NCI-H1048 (cell line): ENCODE measurements at places on chromosomes 6 and 20.
A peak's percentile ranks its signal among the peaks of the same experiment; 100 is the strongest.

DNA sequence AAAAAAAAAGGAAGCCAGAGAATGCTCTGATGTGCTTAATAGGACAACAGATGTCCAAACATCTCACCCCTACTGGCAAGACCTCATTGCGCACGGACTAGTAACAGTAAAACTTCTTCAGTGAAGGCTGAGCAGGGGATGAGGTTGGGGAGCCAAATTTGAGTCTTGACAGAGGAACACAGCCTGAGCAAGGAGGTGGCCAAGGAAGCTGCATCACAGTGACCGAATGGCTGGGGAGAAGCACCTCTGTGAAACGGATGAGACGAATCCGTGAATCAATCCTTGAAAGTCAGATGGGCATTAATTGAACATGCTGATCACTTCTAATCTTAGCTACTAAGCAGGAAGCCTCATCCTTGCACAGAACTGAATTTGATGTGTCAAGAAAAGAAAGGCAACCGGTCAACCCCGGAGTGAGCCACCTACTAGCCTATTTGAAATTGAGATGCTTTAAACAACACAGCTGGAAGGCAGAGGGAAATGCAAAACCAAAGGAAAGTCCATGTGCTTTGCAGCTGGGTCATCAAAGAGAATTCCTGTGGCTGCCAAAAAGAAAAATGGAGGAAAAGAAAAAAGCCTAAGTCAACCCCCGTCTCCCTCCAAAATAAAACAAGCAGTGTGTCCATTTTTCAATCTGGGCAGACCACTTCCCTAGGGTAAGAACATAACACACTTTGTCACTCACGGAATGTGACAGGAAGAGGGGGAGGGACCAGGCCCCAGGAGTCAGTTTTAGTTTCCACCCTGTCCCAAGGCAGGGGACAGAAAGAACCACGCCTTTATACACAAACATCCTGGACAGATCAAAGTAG, 29.5 kb downstream of the PXDC1 start:
- no peak for DNase-seq

DNA sequence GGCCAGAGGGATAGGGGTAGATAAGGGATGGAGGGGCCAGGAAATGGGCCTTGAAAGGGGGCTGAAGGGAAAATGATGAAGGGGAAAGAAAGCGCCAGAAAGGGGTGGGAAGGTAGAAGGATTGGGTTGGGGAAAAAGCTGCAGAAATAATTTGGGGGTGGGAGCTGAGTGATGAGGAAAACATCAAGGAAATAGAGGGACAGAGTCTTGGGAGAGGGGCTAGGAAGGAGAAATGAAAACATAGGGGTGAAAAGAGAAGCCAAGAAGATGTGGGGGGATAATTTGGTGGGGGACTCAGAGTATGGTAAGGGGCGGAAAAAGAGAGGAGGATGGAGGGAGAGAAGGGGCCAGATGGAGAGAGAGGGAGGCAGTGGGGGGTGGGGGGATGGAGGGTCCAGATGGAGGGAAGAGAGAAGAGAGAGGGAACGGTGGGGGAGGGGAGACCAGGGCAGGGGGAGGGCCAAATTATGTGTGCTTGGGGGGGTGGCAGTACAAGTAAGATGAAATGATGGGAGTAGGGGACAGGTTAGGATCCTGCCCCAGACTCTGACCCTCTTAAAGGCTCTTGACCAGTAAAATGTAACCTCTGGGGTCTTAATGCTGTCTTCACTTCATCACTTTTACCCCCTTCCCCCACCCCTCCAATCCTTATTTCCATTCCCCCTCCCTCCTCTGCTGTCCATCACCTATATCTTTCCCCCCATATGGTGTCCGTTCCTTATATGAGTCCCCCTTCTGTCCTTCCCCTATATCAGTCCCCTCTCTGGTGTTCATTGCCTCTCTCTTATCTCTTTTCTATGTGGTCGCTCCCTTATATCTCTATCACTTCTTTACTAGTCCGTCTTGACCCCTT, 852 bp downstream of the SYNGAP1 start:
- no peak for DNase-seq

DNA sequence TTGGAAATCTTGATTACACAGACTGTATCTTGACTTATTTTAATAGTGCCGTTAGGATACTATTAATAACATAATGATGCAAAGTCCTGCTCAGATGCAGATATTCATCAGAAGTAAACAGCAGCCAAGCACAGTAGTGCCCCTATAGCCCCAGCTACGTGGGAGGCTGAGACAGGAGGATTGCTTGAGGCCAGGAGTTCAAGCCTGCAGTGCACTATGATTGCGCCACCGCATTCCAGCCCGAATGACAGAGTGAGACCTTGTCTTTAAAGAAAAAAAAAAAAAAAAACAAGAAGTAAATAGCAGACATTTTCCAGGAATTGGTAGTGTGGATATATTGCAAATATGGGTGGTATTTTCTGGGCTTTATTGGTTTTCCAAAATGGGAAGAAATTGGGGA, 61.8 kb downstream of the TULP4 start:
- no peak for DNase-seq

GRCh38 chr6:27575594-27576361, 102.9 kb upstream of the ZNF184 start:
- no peak for DNase-seq

DNA sequence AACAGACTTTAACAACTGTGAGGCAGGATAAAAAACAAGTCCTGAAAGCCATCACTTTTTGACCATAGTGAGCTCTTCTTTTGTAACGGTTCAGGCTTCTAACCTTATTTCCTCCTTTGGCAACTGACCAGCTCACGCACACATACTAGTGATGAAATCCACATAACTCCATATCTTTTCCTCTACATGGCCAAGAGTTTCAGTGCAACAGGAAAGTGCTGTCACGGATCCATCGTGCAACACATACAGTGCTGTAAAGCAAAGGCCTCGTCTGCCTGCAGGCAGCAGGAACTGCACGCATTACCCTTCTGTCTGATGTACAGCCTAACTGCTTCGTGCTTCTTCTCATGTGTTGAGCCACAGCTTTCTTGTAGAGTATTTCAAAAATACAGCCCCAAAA, 108.5 kb downstream of the EPM2A start:
- no peak for DNase-seq

DNA sequence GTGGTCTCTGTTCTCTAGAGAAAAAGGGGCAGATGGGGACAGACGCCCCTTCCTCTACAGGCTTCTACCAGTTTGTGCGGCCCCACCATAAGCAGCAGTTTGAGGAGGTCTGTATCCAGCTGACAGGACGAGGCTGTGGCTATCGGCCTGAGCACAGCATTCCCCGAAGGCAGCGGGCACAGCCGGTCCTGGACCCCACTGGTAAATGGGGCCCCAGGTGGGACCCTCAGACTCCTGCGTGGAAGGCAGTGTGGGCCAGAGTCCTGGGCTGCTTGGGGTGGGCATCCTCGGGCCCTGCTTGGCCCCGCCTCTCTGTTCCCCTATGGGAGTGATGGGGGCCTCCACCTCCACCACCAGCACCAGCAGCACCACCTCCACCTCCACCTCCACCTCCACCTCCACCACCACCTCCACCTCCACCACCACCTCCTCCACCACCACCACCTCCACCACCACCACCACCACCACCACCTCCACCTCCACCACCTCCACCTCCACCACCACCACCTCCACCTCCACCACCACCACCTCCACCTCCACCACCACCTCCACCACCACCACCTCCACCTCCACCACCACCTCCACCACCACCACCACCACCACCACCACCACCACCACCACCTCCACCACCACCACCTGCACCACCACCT, 3.2 kb upstream of the TNFRSF6B start:
- no peak for DNase-seq

DNA sequence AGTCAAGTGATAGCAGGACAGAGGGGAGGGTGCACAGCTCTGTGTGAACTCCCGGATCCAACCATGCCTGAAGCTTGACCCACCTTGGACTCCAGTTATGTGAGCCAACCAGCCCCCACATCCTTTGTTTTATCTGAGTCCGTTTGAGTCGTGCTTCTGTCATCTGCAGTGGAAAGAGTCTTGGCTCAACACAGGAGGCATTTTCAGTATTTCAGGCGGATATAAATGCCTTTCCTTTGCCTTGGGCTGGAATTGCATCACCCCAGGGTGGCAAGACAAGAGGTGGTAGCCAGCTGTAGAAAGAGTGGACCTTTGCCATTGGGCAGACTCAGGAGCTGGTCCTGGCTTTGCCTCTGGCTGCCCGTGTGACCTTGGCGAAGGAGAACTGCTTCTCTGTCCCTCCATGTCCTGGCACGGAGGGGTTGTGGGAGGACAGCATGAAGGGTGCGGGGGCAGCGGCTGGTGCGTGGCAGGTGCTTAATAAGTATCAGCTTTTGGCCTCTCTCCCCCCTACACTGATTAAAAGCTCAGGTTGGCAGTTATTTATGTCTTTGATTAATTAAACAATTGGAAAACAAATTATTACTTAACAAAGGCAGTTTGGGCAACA, 42.6 kb upstream of the APCDD1L start:
- DNase-seq = no peak

- DNase-seq = no peak
These were observed 35.8 kb downstream of the C6orf15 start for GRCh38 chr6:31076611-31077010.

- no peak for DNase-seq
These were observed 42.3 kb downstream of the CCDC170 start for GRCh38 chr6:151536188-151536479.

- no peak for DNase-seq
These were observed 129.7 kb upstream of the FAM83B start for GRCh38 chr6:54716877-54717276.

DNA sequence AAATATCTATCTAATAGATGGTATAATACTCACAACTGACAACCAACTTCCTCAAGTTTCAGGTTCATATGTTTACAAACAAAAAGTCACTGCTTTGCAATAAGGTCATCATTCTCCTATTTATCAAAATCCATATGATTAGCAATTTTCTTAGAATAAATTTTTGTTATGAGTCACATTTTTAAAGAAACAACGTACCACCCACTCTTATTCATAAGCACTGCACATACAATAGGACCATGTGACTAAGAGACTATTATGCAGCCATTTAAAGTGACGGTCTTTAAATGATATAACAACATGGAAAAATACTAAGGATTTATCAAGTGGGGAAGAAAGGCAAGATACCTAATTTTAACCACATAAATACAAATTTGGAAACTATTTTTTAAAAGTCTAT, 40.0 kb downstream of the REPS1 start:
- DNase-seq = no peak

- DNase-seq = peak; percentile 65
These were observed at the start of gene DDRGK1 for GRCh38 chr20:3204124-3204794. Gene DDRGK1, minus strand, starts transcription at chr20:3204682. Its CDS starts 55 bp downstream, at chr20:3204627.

GRCh38 chr6:53250176-53251032, 98.3 kb downstream of the ELOVL5 start:
- no peak for DNase-seq

DNA sequence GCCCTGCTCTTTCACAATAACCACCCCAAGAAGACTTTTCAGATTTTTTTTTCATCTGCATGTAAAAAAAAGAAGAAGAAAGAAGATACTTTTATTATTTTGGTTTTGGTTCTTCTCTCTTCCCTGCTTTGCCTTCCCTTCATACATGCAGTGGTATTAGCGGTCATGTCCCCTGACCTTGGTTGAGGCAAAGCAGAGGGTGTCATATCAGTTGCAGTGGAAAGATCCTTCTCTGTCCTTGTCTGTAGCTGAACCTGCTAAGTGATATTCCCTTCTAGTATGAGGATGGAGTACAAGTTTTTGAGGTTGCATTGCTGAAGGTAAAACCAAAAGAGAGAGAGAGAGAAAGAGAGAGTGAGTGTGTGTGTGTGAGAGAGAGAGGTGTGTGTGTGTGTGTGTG, 345.7 kb downstream of the UTRN start:
- DNase-seq = no peak

DNA sequence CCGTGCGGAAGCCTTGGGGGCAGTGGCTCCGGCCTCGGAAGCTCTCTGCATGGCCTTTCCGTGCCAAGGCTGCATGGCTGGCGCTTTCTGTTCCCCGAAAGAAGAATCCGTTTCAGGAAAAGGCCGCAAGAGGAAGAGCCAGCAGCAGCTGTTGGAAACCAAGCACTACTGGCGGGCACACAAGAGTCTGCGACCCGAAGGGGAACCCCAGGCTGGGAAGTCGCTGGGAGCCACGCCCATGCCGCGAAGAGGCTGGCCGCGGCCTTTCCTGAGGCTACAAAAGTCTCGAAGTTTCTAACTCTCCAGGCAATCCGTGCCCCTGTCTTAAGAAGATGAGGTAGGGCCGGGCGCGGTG, at the start of gene CGAS:
TSS of gene CGAS (minus strand) at position 191 of the 355 bp plus-strand sequence. CDS start at position 75, 116 bp downstream.
- no peak for DNase-seq

- DNase-seq = no peak
These were observed 153.7 kb upstream of the OLIG3 start for GRCh38 chr6:137647762-137648447.

DNA sequence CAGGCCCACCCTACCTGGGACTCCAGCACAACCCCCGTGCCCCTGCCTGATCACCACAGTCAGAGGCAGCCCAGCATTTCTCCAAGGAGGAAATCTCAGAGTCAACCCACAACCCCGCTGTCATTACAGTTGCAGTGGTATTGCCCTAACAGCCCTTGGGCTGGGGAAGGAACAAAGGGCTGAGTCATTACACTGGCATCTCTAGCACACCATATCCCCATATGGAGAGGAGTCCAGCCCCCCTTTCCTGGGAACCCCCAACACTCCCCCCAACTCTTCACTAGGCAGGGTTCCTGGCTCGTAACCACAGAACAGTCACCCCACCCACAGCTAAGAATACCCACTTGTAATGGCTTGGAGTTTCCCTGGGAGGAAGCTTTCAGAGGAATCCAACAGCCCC, 149.4 kb upstream of the OGFRL1 start:
- no peak for DNase-seq

- no peak for DNase-seq
These were observed 54.7 kb downstream of the TRAM2 start for GRCh38 chr6:52522151-52522626.

- DNase-seq = no peak
These were observed 43.1 kb downstream of the SLC17A5 start for GRCh38 chr6:73610444-73611275.

GRCh38 chr6:149094934-149095351, 222.6 kb upstream of the TAB2 start:
- DNase-seq = no peak

DNA sequence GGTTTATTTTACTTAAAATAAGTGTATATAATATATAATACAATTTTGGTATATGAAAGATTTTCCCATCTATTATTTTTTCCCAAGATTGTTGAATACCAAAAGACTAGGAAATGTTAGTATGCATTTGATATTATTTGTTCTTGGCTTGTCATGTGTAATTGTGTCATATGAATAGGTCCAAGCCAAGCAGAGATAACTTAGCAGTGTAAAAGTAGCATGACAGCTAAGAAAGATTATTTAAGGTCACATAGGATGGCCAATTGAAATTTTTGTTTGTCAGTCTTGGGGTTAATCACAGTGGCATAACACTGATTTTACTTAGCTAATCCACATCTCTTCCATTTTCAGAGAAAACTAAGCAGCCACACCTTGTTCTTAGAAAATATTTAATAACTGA, 38.8 kb upstream of the RSPO3 start:
- no peak for DNase-seq

GRCh38 chr20:10536531-10536930, 101.4 kb downstream of the SLX4IP start:
- no peak for DNase-seq

GRCh38 chr6:150343434-150343833, 25.4 kb upstream of the IYD start:
- no peak for DNase-seq

GRCh38 chr6:144769142-144769541, 484.0 kb downstream of the UTRN start:
- DNase-seq = peak; percentile 59

- no peak for DNase-seq
These were observed 39.4 kb downstream of the SCML4 start for GRCh38 chr6:107784669-107785068.
